ENCODE measurements at places on chromosomes 1 and 21.

DNA sequence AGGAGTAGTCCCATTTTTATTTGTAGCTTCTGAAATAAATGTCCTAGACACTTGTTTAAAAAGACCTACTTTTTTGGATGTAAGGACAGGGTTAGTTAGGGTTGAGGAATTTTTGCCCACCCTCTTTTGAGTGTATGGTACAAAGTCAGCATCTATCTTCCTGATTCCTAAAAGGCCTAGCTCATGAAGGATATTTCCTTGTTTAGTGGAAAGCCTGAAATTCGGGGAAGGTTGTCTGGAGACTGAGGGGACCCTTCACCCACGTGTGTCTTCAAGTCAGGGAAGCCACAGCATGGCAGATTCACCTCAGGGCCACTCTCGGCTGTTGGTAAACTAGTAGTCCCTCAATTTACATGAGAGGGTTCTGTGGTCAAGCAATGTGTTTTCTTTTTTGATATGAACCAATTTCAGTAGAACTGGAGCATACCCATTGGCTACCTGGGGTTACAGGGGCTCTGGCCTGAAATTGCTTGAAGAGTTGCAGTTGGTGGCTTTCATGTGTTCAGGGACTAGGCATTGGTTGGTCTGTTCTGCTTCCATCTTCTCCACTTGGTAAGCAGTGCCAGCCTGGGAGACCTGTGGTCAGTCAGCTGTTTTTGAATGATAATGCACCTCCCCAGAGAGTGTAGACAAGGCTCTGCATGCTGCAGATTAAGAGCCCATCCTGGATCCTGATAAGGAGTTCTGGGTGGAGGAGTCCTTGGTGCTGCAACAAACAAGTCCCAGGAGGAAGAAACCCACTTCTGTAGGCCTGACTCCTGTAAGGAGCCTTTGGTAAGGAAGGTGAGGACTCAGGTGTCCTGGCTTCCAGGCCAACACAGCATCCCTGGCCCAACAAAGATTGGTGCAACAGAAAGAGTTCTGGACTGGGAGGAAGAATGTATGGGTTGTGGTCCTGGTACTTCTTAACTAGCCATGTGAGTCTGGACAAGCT is 6.3 kb downstream of the BTG2 start:
- H3K27me3 ChIP-seq: no peaks in the 10 kb centered on the region
- H3K4me3 ChIP-seq: no peak overlapping the region
- DNase-seq: no peak
- peaks cover 53% of the 10 kb centered on the region for H3K4me1 ChIP-seq

DNA sequence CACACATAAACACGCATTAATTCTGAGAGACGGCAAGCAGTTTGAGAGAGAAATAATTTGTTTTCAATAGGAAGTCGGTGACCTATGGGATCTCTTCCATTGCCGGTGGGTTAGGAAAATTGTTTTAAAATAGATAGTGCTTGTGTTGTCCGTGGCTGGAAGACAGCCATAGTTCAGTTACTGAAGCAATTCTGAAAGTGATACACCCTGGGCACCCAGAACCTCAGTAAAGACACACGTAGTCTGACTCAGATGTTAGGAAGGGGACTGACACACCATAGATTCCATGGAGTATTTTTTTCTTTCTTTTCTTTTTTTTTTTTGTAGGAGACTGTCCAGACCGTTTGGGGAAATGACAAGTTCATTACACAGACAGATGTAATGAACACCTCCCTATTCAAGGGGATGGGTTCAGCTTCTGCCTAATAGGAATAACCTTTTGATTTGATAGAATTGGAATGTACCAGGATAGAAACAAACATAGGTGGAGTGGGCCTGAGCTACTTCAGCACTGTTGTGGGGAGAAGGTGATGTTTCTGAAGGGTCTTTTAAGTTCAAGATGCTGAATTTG is 1.6 kb downstream of the C1orf21 start:
- H3K4me3 ChIP-seq: peak overlapping the region; percentile 97
- no peaks in the 10 kb centered on the region for H3K27me3 ChIP-seq
- peaks cover 4% of the 10 kb centered on the region for H3K4me1 ChIP-seq
- DNase-seq: no peak

DNA sequence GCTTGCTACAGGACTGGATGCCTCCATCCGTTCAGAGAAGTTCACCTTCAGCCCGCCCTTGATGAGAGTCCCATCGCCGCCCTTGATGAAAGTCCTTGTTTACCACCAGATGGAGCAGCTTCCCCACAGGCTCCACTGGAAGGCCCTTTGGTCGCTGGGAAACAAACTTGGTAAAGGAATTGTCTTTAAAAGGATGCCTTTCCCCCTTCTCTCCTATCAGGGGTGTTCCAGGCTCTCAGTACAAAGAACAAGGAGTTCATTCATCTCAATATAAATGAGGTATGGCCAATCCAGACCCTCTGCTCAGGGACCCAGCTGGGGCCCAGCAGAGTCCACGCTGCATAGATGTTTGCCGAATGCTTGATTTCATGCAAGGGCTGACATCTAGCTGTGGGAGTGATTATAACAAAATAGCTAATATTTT is 50.8 kb downstream of the CAPN9 start:
- peaks cover 9% of the 10 kb centered on the region for H3K4me1 ChIP-seq
- no peak overlapping the region for H3K27ac ChIP-seq
- DNase-seq: peak; percentile 33

DNA sequence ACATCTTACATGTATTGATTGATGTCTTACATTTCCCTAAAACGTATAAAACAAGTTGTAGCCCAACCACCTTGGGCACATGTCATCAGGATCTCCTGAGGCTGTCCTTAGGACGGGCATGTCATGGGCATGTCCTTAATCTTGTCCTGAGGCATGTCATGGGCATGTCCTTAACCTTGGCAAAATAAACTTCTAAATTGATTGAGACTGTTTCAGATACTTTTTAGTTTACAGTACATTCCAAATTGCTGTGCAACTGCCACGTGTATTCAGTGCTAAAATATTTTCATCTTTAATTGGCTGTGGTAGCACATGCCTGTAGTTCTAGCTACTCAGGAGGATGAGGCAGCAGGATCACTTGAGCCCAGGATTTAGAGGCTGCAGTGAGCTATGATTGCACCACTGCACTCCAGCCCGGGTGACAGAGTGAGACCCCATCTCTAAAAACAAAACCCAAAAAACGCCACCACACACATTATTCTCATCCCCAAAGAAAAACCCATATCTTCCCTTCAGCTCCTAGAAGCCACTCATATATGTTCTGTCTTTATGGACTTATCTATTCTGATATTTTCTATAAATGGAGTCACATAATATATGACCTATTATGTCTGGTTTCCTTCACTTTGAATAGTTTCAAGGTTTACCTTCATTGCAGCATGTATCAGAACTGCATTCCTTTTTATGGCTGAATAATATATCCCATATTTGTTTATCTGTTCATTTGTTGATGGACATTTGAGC is 96.0 kb upstream of the BTG3 start:
- no peak overlapping the region for H3K27ac ChIP-seq
- no peak for DNase-seq
- H3K4me3 ChIP-seq: no peak overlapping the region
- H3K4me1 ChIP-seq: no peaks in the 10 kb centered on the region
- H3K27me3 ChIP-seq: no peaks in the 10 kb centered on the region
- no peaks in the 10 kb centered on the region for H3K36me3 ChIP-seq

- no peaks in the 10 kb centered on the region for H3K4me1 ChIP-seq
- DNase-seq: no peak
- no peaks in the 10 kb centered on the region for H3K27me3 ChIP-seq
- H3K36me3 ChIP-seq: no peaks in the 10 kb centered on the region
Observed at GRCh38 chr1:203590603-203591002, 36.0 kb upstream of the ATP2B4 start.

DNA sequence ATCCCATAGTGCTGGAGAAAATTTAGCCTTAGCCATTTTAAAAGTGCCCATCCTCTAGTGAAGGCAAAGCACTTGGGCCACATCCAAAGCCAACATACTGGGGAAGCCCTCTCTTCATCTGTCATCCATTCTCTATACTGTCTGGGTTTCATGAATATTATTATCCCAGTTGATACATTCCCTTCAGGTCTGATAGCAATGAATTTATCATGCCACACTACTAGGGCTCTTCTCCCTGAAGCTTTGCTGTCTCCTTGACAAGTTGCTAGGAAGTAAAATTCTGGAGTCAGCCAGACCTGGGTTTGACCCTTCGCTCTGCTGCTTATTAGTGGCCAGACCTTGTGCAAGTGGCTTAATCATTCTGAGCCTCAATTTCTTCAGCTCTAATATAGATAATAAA is 1041.4 kb upstream of the ADGRL2 start:
- H3K4me1 ChIP-seq: no peaks in the 10 kb centered on the region
- H3K4me3 ChIP-seq: no peak overlapping the region
- no peak for DNase-seq
- no peak overlapping the region for H3K27ac ChIP-seq
- H3K27me3 ChIP-seq: no peaks in the 10 kb centered on the region

GRCh38 chr1:172972258-172972657 is 78.5 kb downstream of the TNFSF18 start:
- no peaks in the 10 kb centered on the region for H3K4me1 ChIP-seq
- H3K36me3 ChIP-seq: no peaks in the 10 kb centered on the region
- H3K4me3 ChIP-seq: no peak overlapping the region

Data from tibial nerve (tissue), 4 donors.